ENCODE measurements at places on chromosomes 16 and 17.

DNA sequence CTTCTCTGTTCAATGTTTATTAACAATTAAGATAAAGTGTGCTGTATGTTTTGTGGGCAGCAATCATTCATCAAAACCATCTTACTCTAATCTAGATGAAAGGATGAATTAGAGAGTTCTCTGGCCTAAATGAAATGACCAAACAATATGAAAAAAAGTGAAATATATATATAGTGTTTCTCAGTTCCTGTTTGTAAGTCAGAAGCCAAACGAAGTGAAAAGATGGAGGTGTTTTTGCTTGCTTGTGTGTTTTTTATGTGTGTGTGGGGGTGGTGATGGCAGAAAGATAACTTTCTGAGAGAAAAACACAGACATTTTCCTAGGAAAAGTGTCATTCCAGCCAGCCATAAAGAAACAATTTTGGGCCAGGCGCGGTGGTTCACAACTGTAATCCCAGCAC, 138.6 kb downstream of the CDH8 start:
- DNase-seq, result no peak

DNA sequence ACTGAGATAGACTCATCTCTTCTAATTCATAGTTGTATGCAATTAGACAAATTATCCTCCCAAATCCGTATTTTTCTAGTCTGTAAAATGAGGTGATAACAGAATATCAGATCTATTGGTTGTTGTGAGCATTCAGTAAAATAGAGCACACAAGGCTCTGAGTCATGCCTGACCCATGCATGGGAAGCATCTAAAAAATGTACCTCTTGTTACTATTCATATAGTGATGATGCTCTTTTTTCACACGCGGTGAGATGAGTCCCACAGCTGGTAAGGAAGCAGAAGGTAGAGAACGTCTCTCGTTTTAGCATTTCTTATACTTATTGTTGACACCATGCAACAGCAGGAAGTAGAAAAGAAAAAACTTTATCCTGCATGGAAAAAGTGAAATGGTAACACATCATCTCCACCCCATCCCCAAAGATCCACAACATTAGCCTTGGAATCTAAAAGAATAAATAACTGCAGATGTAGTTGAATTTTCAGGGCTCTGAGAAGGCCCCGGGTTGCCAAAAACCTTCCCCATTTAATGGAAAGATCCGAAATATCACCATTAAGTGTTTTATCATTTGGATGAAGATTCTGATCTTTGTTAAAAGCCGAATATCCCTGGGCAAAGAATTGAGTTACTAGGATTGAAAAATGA, 215.6 kb downstream of the TMEM114 start:
- DNase-seq, result no peak

DNA sequence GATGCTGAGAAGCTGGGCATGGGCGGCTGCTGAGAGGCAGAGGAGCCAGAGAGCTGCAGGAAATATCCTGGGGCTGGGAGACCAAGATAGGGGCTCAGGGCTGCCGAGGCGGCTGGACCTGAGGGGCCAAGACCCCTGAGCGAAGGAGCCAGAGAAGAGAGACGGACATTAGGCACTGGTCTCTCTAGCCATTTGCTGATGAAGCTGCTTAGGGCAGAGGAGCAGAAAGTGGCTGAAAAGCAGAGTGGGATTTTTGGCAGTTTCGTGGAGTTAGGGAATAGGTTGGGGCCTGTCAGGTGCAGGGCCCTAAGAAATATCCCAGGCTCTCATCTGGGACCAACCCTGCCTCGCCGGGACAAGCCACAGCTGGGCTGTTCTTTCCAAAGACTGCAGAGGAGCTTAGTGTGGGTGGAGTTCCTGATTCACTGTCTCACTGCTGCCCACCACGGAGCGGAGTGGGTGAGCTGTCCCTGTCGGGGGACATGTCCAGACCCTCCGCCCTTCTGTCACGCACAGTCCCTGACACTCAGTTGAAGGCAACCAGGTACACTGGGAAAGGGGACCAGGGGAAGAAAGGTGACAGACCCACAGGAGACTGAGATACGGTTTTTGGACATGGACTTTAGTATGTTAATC, 11.3 kb upstream of the DNASE1 start:
- no peak for DNase-seq

- DNase-seq, result peak; percentile 27
These were observed 12.0 kb downstream of the CRLF3 start for GRCh38 chr17:30812218-30813177.

GRCh38 chr16:84598360-84598759, 19.5 kb downstream of the COTL1 start:
- no peak for DNase-seq

- DNase-seq, result no peak
These were observed 12.9 kb downstream of the TXNDC11 start for GRCh38 chr16:11729787-11730186.

DNA sequence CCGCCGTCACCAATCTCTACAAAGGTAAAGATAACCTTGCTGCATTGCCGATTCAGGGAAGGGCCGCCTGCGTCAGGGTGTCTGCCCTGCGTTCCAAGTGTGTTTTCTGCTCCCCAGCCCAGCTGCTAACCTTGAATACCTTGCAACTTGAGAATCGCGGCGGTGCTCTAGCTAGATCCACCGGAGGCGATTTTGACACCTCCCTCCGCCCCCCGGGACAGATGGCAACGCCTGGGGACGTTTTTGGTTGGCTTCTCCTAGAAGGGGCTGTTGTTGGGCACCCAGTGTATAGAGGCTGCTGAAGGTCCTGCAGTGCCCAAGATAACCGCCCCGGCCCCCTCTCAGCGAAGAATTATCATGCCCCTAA, 1.5 kb downstream of the HAPSTR1 start:
- no peak for DNase-seq

DNA sequence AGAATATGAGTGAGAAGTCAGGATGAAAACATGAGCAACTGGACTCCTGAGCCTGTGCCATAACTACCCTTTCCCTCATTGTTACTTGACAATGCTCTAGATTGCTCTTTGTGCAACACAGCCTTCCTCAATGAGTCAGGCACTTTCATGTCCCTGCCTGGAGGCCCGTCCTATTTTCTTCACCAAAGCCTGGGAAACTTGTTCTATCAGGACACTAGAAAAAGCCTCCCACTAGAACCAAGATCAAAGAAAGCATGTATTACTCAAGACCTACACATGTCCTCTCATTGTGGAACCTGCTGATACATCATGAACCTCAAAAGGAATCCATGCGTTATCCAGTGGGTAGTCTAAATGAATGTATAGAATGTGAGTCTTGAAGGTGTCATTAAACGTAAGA, 624.5 kb downstream of the TOX3 start:
- DNase-seq, result no peak

DNA sequence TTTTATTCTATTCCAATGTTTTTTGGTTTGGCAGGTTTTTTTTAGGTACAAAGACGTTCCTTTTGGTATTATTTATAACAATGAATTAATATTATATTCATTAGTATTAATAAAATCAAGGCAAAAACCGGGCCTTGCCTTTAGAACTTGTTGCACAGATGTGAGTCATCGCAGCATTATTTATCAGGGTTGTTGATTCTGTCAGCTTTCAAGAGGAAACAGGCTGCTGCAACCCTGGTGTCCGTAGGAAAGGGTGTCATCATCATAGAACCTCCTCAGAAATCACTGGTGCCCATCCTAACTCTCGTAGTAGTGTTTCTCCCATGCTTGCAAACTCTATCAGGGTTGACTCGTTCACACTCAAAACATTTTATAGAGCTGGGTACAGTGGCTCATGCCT, 10.2 kb upstream of the LRRC37B start:
- no peak for DNase-seq

GRCh38 chr16:59665618-59666220, 931.6 kb upstream of the GOT2 start:
- no peak for DNase-seq

GRCh38 chr17:79648181-79648831, 37.5 kb upstream of the RBFOX3 start:
- no peak for DNase-seq

DNA sequence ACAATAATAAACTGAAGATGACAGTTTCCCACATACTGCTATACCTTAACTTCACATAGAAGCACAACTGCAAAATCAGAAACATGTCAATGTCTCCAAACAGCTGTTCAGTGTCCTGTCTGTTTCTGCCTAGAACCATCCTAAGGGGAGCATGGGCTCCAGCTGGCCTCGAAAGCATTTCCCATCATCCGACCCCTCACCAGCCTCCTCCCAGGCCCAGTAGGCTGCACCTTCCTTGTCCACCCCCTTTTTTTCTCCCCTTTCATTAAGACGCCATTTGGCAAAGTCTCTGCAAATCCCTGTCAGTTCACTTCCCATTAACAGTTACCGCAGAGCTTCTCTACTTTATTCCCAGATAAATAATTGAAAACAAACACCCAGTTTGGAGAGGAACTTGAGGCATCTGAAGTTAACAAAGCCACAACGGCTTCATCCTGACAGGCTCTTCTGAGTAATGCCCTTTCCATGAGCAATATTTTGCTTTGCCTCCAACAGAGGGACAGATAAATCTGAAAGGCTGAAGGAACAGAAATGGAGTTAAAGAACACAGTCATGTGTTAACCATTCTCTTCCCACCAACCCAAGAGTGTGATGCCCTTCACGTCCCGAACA, 65.3 kb downstream of the SLC39A11 start:
- peak; percentile 81 for DNase-seq

GRCh38 chr17:74822939-74823367, 36.7 kb downstream of the GRIN2C start:
- DNase-seq, result no peak

- DNase-seq, result no peak
These were observed 20.3 kb downstream of the XPO6 start for GRCh38 chr16:28191364-28191960.

- DNase-seq, result no peak
These were observed 484.3 kb upstream of the EEF2KMT start for GRCh38 chr16:5581908-5582307.

GRCh38 chr16:89407925-89408300, 82.4 kb downstream of the ANKRD11 start:
- no peak for DNase-seq

DNA sequence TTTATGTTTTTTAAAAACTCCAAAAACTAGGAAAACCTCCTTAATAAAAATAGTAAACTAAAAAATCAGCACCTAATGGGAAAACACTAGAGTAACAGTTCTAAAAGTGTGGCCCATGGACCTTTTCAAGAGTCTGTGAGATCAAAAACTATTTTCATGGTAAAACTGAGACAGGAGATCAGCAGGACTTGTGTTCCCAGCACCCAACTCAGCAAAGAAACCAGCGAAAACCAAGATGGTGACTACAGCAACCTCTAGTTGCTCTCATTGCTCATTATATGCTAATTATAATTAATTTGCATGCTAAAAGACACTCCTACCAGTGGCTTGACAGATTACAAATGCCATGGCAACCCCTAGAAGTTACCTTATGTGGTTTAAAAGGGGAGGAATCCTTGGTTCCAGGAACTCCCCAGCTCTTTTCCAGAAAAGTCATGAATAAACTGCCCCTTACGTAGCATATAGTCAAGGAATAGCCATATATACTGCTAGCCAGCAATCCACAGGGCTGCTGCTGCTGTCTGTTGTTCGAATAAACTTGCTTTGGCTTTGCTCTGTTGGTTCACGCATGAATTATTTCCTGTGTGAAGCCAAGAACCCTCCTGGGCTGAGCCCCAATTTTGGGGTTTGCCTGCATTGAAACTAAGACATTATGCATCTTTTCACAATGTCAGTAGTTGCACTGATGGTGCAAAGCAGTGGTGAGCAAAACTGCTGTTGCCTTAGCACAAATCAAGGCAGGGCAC, 12.4 kb downstream of the CMTR2 start:
- no peak for DNase-seq

- DNase-seq, result peak; percentile 72
These were observed 964 bp upstream of the FAAP100 start for GRCh38 chr17:81553018-81553615.

Measured in AG08395 (cell line).